A549 treated with ZK216348 at 1 μM for 4 hours (cell line): ENCODE measurements at places on chromosomes 1 and 21. TPM values are rescaled to one million over a fixed set of nuclear protein-coding genes. Genes with fewer than 3 reads are reported as not detected.

The NGF gene
- total RNA-seq = 1.6 to 2.4 TPM (median 1.8 TPM) in 5 replicates

The HES5 gene
- not detected in 5 replicates for total RNA-seq

The CASZ1 gene
- total RNA-seq = 0.74 to 3.0 TPM (median 1.7 TPM) in 5 replicates

The MAP3K21 gene
- 6.1 to 11.8 TPM (median 9.9 TPM) in 5 replicates for total RNA-seq

The CCDC17 gene
- 0.19 to 0.45 TPM (median 0.28 TPM) in 5 replicates for total RNA-seq

The MYOG gene
- not detected in 5 replicates for total RNA-seq

The B4GALT2 gene
- 38.5 to 80.4 TPM (median 67.6 TPM) in 5 replicates for total RNA-seq

The RNF11 gene
- 24.6 to 38.4 TPM (median 29.4 TPM) in 5 replicates for total RNA-seq

The SPRR1A gene
- total RNA-seq = not detected in 5 replicates

The SLAMF7 gene
- total RNA-seq = 1.1 to 2.9 TPM (median 1.4 TPM) in 5 replicates

The CD1E gene
- not detected in 5 replicates for total RNA-seq

The TMIGD3 gene
- total RNA-seq = not detected in 5 replicates

The UTS2 gene
- not detected in 5 replicates for total RNA-seq

The OR2L13 gene
- total RNA-seq = not detected in 5 replicates

The EPHB2 gene
- total RNA-seq = 29.6 to 56.9 TPM (median 45.9 TPM) in 5 replicates

The PIK3C2B gene
- 4.1 to 9.2 TPM (median 8.3 TPM) in 5 replicates for total RNA-seq

The ARHGEF16 gene
- 2.8 to 6.0 TPM (median 4.5 TPM) in 5 replicates for total RNA-seq

The SERPINC1 gene
- total RNA-seq = 0.28 TPM in 1 of 5 replicates, not detected in the others
